ENCODE measurements at places on chromosomes 13 and 19. TPM values are rescaled to one million over a fixed set of nuclear protein-coding genes. Genes with fewer than 3 reads are reported as not detected.

Gene WDR88
- not detected for total RNA-seq

Gene ZNF442
- 1.7 TPM for total RNA-seq

Gene LRG1
- total RNA-seq, result 1.5 TPM

Gene PALM
- 0.84 TPM for total RNA-seq

Gene KCTD15
- total RNA-seq, result 6.2 TPM

Gene TEX101
- total RNA-seq, result not detected

Gene CFAP97D2
- total RNA-seq, result 0.17 TPM

Gene LILRA5
- total RNA-seq, result not detected

Gene ELL
- total RNA-seq, result 14.1 TPM

Gene TMEM272
- total RNA-seq, result 0.42 TPM

Gene APC2
- total RNA-seq, result 0.07 TPM

Gene EEF1AKMT1
- 16.5 TPM for total RNA-seq

Gene DNASE2
- 31.6 TPM for total RNA-seq

Gene TUBB4A
- total RNA-seq, result 6.4 TPM

Gene NDUFA11
- total RNA-seq, result 228 TPM

Gene URAD
- not detected for total RNA-seq

Gene GFY
- total RNA-seq, result not detected

Gene GPR12
- total RNA-seq, result not detected

Gene ZNF285
- total RNA-seq, result 0.67 TPM

Gene CLEC17A
- total RNA-seq, result 0.26 TPM

Gene RNF225
- not detected for total RNA-seq

Gene FCER2
- total RNA-seq, result 0.86 TPM

Gene CADM4
- 0.64 TPM for total RNA-seq

Gene HSD17B14
- not detected for total RNA-seq

Gene ZNF264
- 18.4 TPM for total RNA-seq

Gene ZNF865
- total RNA-seq, result 11.2 TPM

Gene PSG11
- total RNA-seq, result not detected

Gene CACNA1A
- 0.35 TPM for total RNA-seq

Gene GSX1
- total RNA-seq, result not detected

Gene CARS2
- total RNA-seq, result 44.2 TPM

Gene IGSF23
- not detected for total RNA-seq

Gene OR10H1
- total RNA-seq, result not detected

Gene PODNL1
- total RNA-seq, result not detected

Gene TNNI3
- not detected for total RNA-seq

Gene RAB3A
- 6.0 TPM for total RNA-seq

Gene ANKLE1
- 8.6 TPM for total RNA-seq

Gene CABP5
- not detected for total RNA-seq

Gene ICAM3
- 114 TPM for total RNA-seq

Gene VSTM1
- not detected for total RNA-seq

Gene SDHAF1
- 13.8 TPM for total RNA-seq

Gene FREM2
- total RNA-seq, result not detected

Gene C1QTNF9B
- not detected for total RNA-seq

Gene CYP2A7
- total RNA-seq, result not detected

Gene ENOX1
- 0.64 TPM for total RNA-seq

Gene APOC4
- total RNA-seq, result not detected

Gene ZNF808
- total RNA-seq, result 19.1 TPM

Gene ADPRHL1
- 0.57 TPM for total RNA-seq

Gene ZNF726
- total RNA-seq, result 22.8 TPM

Gene GNG7
- total RNA-seq, result 0.74 TPM

Gene ELANE
- not detected for total RNA-seq

Gene ZNF320
- total RNA-seq, result 4.6 TPM

Gene CEACAM8
- not detected for total RNA-seq

Gene KIR2DL3
- not detected for total RNA-seq

Gene RNF17
- not detected for total RNA-seq

Gene C19orf67
- not detected for total RNA-seq

Gene PROZ
- total RNA-seq, result not detected

Gene ZNF729
- not detected for total RNA-seq

Gene ARHGEF18
- total RNA-seq, result 24.6 TPM

Gene CCDC70
- total RNA-seq, result not detected

Data from activated naive CD4-positive, alpha-beta T cell treated with anti-CD3 and anti-CD28 coated beads for 36 hours (primary cell).